Suppressor macrophage (primary cell): ENCODE measurements at places on chromosomes 1 and 21.
A peak's percentile ranks its signal among the peaks of the same experiment; 100 is the strongest.

- DNase-seq, result no peak
Observed at GRCh38 chr1:186535388-186536133, 74.6 kb upstream of the PDC start.

DNA sequence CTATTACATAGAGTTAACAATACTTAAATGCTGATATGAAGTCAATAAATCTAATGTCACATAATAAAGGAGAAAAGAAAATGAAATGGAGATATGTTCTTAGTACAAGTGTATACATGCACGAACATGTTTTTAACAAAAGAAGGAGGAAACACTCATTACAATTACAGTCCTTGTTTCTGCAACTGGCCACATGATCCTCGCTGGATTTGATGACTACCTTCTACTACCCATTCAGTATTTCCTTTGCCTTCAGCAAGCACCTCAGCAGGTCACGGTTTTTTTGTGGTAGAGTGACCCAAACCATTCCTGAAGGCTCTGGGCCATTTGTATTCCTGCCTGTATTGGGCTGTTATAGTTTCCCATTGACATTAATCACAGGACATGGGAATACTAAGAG is 172.8 kb upstream of the CXADR start:
- no peak for DNase-seq

DNA sequence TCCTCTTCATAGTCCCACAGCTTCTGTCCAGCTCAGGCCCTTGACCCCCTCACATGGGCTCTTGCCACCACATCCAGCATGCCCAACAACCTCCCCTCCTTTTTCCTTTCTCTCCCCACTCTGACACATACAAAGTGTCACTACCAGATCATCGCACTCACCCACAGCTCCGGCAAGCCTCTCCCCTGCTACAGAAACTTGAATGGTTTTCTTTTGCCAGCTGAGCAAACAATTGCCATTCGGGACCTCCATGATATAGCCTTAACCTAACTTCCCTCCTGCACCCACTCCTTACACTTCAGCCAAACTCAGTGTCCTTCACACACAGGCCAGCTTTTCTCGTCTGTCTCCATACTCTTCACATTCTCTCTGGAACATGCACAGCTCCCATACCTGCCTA is 43.3 kb downstream of the MAB21L3 start:
- DNase-seq, result no peak

DNA sequence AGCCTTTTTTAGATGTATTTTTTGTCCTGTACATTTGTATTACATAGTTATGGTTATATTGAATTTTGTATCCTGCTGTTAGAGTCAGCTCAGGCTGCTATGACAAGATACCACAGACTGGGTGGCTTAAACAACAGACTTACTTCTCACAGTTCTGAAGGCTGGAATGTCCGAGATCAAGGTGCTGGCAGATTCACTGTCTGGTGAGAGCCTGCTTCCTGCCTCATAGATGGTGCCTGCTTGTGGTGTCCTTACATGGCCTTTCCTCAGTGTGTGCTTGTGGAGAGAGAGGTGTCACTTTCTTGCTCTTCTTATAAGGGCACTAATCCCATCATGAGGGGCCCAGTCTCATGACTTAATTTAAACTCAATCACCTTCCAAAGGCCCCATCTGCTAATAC is 23.1 kb upstream of the MYSM1 start:
- DNase-seq, result no peak

GRCh38 chr1:183291802-183292514 is 105.9 kb downstream of the LAMC2 start:
- no peak for DNase-seq

GRCh38 chr1:66920543-66920942 is 4.1 kb downstream of the DNAI4 start:
- no peak for DNase-seq

- no peak for DNase-seq
Observed at GRCh38 chr1:114299331-114299975, 145.8 kb upstream of the SYT6 start.

- DNase-seq, result no peak
Observed at GRCh38 chr1:111842411-111842810, 86.7 kb downstream of the DDX20 start.

GRCh38 chr1:2189459-2190425 is 4.8 kb downstream of the FAAP20 start:
- peak; percentile 96 for DNase-seq

DNA sequence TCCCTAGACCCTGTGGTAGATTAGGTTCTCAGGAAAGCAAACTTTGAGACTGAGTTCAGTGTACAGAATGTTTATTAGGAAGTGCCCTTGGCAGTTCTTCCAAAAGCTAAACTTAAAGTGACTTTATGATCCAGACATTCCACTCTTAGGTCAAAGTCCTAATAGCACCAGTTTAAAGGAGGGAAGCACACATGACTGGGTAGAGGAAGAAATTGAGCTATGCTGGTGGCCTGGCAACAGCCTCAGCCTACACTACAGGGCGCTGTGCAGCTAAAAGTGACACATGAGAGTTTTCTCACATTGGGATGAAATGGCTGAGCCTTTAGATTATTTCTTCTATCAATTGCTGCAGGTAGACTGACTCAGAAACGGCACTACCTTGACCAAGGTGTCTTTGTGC is 280.4 kb downstream of the BRINP2 start:
- DNase-seq, result no peak

GRCh38 chr21:39319251-39319756 is 5.9 kb upstream of the BRWD1 start:
- DNase-seq, result no peak

GRCh38 chr1:157472056-157472701 is 80.1 kb downstream of the FCRL5 start:
- DNase-seq, result no peak

GRCh38 chr1:1119272-1119890 is 3.5 kb upstream of the C1orf159 start:
- no peak for DNase-seq

DNA sequence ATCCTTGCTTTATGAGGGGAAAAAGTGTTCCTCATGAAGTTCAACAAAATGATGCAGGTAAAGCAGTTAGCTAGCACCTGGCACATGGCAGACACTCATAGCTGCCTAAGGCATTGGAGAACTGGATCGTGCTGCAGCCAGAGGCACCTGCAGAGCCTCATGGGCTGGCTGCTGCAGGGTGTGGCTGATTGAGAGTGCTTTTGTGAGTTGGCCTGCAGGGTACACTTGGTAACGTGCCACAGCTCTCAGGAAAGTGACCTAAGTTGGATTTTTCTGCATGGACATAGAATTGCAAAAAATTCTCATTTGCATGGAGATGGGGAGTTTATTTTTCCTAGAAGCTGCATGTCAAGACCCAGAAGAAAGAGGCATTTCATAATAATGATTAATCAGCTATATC is 31.6 kb upstream of the IL20 start:
- no peak for DNase-seq

DNA sequence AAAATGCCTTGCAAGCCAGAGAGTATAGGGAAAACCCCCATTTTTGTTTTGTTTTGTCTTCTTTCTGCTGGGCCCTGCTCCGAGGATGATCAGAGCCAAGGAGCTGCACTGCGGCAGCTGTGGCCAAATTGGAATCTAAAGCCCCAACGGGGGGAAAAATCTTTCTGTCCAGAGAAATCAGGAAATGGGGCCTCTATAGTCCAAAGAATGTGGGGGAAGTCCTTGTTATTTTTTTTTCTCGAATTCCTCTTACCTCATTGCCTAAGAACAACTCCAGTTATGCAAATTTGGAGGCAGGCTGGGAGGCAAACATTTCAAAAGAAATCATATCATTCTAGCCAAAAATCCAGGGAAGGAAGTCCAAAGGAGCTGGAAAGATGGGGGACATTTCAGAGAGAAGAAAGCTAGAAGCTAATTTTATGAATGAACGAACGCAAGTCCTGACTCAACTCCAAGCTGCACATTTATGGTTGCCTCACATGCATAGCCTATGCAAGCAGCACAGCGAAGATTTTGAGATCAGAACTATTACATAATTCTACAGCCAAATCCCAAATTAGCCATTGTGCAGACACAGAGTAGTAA is 263.2 kb downstream of the KCTD3 start:
- DNase-seq, result no peak

DNA sequence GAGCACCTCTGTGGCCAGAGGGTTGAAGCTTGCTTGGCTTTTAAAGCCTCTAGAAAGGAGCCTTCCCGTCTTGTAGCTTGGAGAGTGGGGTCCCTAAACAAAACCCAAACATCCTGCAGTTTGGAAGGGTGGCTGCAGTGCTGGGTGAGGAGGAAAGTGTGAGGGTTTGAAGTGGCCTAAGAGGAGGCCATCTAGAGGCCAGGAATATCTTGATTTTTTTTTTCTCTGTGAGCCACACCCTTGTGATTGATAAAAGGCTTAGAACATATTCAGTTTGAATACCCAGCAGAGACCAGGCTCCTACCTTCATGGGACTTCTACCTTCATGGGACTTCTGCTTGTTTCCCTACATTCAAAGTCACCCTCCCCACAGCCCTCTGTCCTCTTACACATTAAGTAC is 37.3 kb upstream of the PIGV start:
- DNase-seq, result no peak

DNA sequence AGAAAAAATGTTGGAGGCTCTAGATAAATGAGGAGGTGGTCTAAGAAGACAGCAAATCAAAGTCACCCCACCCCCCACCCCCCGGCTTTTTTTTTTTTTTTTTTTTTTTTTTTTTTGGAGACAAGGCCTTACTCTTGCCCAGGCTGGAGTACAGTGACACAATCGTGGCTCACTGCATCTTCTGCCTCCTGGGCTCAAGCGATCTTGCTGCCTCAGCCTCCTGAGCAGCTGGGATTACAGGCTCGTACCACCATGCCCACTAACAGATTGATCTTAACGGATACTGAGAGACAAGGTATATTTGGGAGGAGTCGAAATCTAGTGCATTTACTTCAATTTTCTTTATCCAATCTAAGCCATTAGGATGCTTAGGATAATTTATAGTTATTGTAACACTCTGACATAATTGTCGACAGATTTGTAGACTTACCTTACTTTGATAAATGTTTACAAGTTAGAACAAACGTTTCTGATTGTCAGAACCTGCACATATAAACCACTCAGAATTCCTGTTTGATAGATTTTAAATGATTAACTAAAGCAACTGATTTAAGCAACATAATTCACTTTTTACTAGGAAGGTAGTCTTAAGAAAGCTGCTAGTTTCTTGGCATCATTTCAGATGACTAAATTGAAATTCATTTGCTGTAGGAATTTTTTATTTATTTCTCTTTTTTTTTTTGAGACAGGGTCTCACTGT is 33.7 kb upstream of the NBL1 start:
- no peak for DNase-seq

DNA sequence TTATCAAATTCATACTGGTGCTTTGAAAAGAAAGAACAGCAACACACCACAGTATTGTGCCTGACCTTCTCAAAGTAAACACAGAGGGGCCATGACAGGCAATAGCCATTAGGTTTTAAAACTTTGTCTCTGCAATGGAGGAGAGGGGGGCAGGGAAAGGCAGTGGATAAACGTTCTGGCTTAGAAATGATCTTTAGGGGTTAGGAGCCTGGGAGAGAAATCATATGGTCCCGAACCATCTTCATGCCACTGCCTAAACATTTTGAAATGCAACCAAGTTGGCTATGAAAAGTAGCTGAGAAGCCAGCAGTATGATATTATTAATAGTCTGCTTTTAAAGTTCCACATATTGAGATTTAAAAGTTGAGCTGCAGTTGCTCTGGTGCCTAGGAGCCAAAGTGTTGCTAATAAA is 39.8 kb downstream of the PLPP3 start:
- no peak for DNase-seq

DNA sequence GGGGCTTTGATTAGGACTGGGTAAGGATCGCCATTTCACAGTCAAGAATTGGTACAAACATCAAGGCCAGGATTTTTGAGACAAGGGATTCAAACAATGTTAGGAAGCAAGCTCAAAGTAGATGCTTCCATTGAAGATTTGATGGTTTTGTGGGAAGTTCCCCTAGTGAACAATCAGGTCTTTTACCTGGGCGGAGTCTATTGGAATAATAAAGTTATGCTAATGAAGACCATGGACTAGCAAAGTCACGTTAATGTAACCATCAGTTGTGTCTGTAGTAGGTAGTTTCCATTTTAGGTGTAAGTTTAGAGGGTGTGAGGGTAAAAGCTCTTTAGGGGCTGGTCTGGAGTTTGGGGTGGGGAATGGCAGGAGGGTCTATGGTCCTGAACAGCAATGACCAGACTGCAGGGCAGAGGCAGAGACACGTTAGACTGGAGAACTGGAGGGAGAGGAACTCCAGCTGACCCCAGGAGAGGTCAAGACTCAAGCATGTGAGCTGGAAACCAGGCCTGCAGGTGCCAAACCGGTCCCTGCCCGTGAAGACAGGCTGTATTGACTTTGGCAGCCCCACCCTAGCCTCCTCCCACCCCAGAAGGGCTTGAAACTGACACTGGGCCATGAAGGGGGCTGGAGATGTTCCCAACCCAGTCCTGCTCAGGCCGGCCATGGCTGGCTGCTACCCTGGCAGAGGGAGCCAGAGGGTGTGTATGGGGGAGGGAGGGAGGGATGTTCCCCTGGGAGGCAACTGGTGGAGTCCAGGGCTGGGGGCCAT is 36.0 kb upstream of the GPR37L1 start:
- no peak for DNase-seq

DNA sequence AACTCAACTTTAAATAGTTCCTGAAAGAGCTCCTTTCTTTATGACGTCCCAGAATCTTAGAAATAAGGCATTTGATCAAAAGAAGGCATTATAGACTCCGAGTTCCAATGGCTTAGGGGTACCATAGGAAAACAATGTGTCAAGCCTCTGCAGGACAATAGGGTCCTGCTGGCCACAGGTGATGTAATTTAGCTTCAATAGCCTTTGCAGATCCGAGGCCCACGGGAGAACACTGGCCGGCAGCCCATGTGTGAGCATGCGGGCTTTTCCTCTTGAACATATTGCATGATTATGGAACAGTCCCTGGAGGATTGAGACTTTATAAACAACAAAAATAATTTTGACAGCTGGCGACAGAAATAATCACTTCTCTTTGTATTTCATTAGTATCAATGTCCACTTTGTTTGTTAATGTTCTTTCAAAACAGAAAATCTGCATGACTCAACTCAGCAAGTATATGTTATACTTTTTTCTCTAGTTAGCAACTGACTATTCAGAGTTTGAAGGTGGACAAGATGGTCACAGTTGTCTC is 49.0 kb upstream of the NR5A2 start:
- no peak for DNase-seq

- DNase-seq, result no peak
Observed at GRCh38 chr1:235906436-235906835, 39.7 kb upstream of the LYST start.

GRCh38 chr1:84721152-84721551 is 30.9 kb upstream of the SSX2IP start:
- no peak for DNase-seq
